Breast epithelium (tissue), 4 donors: ENCODE measurements at places on chromosomes 6 and 20. TPM values are rescaled to one million over a fixed set of nuclear protein-coding genes. Genes with fewer than 3 reads are reported as not detected.

DNA sequence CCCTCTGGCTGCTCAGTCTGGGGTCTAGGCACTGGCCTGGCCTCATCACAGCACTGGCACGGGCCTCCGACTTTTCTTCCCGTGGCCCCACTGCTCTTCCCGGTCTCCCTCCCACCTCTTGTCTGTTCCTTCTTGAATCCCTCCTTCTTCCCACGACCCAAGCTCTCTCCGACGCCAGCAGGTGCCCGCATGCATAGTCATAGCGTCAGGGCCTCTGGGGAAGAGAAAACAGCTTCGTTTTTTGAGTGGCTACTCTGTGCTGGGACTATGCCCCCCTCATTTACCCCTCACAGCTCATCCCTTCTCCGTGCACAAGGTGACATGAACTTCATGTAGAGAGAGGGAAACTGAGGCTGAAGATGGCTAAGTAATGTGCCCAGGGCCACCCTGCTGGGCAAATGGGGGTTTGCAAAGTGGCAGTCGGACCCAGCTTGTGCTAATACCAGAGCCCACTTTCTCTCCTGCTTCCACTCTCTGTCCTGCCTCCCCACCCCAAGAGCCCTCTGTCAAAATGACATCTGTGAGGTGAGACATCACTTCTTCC lies 59.2 kb downstream of the SYNJ2 start:
- DNase-seq = no peak

DNA sequence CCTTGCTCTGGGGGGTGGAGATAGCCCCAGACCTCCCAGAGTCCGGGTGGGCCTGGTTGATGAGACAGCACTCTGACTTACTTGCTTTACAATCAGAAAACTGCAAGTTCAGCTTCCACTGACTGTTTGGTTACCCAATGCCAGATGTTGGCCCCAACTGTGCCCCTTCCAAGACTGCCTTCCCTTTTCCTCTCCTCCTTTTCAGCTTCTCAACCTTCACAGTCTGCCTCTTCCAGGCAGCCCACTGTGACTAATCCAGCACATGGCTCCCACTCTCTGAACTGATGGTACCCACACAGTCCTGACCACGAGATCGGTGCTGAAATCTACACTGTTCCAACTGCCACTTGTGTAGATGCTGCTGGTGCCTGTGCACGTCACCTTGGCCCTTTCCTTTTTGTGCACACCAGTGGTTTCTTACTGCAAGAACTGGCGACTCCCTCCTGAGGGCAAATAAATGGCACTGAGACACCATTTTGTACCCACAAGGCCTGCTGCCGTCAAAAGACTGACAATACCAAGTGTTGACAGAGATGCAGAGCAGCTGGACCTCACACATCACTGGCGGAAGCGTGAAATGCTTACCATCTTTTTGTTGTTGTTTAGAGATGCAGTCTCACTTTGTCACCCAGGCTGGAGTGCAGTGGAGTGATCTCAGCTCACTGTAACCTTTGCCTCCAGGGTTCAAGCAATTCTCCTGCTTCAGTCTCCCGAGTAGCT lies 1.8 kb upstream of the ARFGAP1 start:
- DNase-seq = no peak

Gene NFS1
- total RNA-seq = 39.7 TPM

GRCh38 chr20:62875419-62876361 lies 14.1 kb upstream of the TCFL5 start:
- peak; percentile 76 for DNase-seq

Gene TP53INP2
- total RNA-seq = 4.7 TPM

DNA sequence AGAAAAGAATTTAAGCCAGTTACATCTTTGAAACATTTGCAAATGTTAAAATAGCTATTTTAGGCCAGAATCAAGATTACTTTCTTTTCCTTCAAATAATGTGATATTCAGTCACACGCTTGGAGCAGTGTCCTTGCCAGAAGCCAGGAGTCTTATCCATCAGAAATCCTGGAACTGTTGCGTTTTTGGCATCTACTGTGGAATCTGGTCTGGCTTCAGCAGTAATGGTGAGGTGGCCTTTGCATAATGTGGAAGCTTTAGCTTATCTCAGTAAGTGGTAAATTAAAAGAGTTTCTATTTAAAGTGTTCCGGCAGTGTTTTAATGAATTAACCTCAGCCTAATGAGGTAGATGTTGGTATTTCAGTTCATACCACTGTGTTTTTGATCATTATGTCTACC lies 97.6 kb downstream of the FIG4 start:
- DNase-seq = no peak

DNA sequence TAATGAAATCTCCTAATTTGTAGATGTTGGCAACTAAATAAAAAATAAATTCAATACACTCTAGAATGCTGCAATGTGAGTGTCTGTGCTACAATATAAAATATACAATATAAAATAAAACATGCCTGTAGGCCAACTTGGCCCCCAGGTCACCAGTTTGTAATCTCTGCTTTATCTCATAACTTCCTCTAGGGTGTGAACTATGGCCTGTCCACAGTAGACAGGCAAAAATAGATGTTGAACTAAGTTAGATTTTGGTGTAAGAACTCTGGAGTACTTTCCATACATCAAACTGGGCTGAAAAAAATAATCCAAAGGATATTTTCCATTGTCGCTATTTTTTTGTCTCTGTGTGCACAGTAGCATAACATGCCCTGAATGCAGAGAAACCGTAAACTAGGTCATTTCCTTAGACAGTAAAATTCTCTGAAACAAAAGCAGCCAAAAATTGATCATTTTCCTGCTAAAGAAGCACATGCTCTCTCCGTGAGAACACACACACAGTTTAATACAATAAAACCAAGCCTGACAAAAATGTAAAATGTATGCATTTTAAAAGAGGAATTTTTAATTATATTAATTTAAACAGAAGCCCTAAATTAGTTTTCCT lies 98.5 kb upstream of the ZFP64 start:
- DNase-seq = no peak

Gene AIF1
- total RNA-seq = 54.1 TPM

DNA sequence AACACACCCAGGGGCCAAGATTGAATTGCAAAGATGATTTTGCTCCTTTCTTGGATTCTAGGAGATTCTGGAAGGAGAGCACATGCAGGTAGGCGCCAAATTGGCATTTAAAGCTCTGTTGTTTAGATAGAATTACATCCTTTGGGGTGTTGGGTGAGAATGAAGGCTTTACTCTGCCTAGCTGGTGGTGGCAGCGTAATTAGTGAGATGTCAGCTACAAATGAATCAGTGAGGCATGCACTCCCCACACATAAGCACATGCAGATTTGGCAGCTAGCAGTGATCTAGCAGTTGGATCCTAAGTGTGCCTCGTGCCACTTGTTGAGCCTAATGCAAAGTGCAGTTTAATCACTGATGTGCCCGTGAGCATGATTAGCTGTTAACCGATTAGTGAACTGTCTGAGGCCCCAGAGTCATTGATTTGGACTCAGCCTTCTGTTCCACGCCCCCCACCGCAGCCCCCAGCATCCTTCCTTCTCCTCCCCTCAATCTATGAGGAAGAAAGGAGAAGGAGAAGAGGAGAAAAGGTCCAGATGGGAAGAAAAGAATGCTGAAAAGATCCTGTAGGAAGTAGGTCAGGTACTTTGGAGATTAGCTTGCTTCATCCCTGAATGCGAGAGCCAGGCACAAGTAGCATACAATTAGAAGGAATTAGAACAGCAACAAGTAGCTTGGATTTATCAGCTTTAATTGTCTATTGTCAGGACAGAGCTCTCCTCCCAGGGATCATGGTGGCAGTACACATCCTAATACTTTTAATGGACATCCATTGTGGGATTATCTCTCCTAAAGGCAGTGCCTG lies 6.0 kb upstream of the PRDM1 start:
- DNase-seq = no peak

GRCh38 chr6:11270030-11271027 lies 37.9 kb upstream of the NEDD9 start:
- no peak for DNase-seq

Gene NKAIN4
- not detected for total RNA-seq

Gene TMEM217
- total RNA-seq = 1.0 TPM

Gene MPIG6B
- total RNA-seq = 0.16 TPM

GRCh38 chr6:168015482-168016175 lies 18.2 kb downstream of the KIF25 start:
- DNase-seq = no peak

DNA sequence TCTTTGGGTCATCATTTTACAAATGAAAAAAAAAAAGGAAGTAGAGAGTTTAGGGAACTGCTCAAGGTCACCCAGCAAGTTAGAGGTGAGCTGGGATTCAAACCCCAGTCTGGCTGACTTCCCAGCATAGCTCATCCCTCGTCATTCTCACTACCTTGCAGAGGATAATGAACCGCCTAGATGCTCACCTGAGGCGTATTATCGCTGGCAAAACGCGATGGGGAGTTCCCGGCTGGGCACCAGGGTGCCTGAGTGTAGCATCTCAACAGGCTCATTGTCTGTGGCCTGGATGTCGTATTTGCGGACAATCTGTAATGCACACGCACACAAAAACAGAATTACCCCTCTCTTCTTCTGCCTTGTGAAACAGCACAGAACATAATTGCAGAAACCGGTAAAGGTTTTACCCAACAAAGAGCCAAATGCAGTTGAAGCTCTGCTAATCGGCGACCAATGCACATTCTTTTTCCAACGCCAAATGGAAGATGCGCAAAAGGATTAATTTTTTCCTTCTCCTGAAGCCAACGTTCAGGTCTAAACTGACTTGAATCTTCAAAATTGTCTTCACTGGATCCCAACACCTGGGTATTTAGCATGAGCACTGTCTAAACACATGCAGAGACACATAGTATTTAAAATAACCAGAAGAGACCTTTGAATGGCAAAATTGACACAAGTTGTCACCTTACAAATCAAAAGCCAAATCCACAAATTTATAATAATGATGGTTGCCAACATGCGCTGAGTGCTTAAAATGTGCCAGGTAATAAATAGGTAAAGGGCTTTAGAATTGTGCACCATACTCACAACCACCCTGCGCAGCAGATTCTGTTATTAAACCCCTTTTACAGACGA lies 16.6 kb downstream of the CYP24A1 start:
- no peak for DNase-seq

Gene MYL9
- total RNA-seq = 112 TPM

Gene C6orf118
- not detected for total RNA-seq

- DNase-seq = no peak
Measured at GRCh38 chr6:116287689-116288282, 8.1 kb upstream of the TSPYL1 start.

DNA sequence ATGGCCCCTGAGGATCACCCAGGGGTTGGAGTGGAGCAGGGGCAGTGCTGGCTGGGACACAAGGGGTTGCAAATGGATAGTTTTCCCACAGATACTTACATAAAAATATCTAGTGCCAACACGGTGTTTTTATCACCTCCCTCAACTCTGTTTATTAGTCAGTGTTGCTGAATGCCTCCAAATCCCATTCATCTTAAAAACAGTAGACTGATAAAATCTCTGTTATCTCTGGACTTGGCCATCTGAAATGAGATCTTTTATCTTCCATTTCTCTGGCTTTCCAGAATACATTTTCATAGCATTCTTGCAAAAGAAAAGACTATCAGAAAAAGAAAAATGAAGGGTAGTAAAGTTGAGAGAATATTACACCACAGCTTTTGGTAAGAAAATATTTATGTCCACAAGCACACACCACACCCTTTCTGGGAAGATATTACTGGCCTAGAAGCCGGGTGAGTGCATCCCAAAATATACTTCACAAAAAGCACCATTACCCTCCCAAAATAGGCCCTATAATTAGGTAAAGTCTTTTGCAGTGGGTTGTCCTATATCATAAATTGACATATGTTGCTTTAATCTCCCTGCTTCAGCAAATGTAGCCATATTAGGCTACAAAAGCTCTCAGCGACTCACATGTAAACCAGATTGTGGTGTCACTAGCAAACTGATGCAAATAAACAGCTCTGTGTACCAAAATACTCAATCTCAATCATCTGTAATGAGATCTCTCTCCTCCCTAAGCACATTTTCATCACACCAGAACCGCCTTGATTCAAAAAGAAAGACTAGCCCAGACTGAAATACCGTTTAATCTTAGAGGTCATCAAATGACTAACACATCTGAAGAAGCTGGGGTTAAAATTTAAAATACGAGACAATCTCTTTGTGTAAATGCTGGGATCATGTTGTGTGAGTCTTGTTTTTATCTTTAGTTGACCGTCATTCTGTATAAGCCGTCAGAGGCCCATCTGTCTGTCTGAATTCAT lies 96.7 kb downstream of the FYN start:
- no peak for DNase-seq

Gene DNAH8
- under 0.01 TPM for total RNA-seq

DNA sequence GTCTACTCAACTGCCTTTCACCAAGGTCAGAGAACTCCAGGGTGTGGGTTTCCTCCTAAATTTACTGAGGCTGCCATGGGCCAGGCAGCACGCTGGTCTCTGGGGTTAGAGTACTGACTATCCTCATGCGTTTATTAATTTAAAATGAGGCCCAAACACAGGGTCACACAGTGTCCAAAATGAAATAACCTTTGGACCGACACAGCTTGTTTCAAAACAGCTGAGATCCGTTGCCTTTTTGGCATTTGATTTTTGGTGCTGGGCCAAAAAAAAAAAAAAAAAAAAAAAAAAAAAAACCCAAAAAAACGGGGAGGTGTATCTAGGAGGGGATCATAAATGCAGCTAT lies 14.6 kb upstream of the TOX2 start:
- no peak for DNase-seq

DNA sequence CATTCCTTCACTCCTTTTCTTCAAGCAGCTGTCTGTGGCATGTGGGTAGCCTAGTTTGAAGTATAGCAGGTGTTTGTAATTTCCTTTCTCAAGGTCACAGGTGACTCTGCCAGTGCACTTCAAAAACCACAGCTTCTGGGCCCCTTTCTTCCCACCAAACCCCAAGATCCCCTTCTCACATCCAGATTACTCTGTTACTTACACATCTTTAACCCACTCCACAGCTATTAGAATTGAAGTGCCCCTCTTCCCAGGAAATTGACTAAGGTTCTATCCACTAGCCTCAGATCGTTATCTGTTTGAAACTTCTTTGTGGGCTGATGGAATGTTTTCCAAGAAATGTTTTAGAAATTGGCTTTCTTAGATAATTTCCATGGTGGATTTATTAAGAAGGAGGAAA lies 150.8 kb downstream of the AHI1 start:
- no peak for DNase-seq

Gene C6orf47
- total RNA-seq = 20.3 TPM

GRCh38 chr6:119348748-119349360 lies 707 bp downstream of the MAN1A1 start:
- DNase-seq = no peak

- no peak for DNase-seq
Measured at GRCh38 chr6:98975421-98975820, 27.7 kb upstream of the FBXL4 start.

Gene SLC22A23
- total RNA-seq = 22.9 TPM

DNA sequence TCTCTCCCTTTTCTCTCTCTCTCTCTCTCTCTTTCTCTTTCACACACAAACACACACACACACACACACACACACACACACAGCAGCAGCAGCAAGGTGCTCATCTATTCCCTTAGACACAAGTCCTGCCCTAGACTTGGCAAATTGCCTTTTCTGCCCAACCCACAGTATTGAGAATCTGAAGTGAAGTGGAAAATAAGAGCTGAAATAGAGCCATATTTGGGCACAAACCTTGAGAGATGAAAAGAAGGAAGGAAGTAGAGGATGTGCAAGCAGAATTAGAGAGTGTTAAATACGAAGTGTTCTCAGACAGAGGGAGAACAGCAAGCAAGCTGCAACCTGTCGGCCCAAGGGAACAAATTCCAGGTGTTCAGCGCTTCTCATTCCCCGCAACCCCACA lies 557.5 kb upstream of the NOX3 start:
- DNase-seq = peak; percentile 82

- DNase-seq = no peak
Measured at GRCh38 chr6:128601060-128601459, 80.7 kb upstream of the PTPRK start.

Gene ZBP1
- not detected for total RNA-seq

- DNase-seq = no peak
Measured at GRCh38 chr6:39929039-39929732, 5.1 kb downstream of the MOCS1 start.
